ENCODE measurements at places on chromosomes 11 and 22.

DNA sequence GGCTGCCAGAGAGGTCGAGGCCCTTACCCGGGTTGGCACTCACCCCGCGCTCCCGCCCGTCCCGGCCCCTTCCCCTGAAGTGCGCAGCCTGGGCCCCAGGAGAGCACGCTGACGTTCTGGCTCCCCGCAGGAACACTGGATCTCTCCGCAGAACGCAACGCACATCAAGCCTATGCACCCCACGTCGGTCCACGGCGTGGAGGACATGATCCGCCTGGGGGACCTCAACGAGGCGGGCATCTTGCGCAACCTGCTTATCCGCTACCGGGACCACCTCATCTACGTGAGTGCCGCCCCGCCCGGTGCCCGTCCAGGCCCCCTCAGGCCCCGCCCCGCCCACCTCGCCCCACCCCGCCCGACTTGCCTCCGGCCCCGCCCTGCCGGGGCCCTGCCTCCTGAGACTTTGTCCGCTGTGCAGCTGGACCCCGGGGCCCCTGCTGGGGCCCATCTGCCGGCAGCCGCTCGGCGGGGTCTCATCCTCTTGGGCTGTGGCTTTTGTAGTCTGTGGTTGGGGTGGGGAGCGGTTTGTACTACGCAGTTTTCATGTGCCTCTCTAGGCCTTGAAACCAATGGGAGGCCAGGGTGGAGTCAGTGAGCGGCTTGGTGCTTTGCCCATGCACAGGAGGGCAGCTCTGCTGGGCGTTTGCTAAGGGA lies 19.7 kb downstream of the MYO7A start:
- no peak overlapping the region for H3K4me3 ChIP-seq
- H3K27me3 ChIP-seq = no peaks in the 10 kb centered on the region
- H3K27ac ChIP-seq = no peak overlapping the region
- DNase-seq = no peak
- no peaks in the 10 kb centered on the region for H3K4me1 ChIP-seq

- no peak for DNase-seq
- no peaks in the 10 kb centered on the region for H3K27me3 ChIP-seq
- no peak overlapping the region for H3K27ac ChIP-seq
- no peak overlapping the region for H3K4me3 ChIP-seq
- H3K4me1 ChIP-seq = no peaks in the 10 kb centered on the region
Observed at GRCh38 chr11:81005595-81005994, 1564.8 kb upstream of the TENM4 start.

DNA sequence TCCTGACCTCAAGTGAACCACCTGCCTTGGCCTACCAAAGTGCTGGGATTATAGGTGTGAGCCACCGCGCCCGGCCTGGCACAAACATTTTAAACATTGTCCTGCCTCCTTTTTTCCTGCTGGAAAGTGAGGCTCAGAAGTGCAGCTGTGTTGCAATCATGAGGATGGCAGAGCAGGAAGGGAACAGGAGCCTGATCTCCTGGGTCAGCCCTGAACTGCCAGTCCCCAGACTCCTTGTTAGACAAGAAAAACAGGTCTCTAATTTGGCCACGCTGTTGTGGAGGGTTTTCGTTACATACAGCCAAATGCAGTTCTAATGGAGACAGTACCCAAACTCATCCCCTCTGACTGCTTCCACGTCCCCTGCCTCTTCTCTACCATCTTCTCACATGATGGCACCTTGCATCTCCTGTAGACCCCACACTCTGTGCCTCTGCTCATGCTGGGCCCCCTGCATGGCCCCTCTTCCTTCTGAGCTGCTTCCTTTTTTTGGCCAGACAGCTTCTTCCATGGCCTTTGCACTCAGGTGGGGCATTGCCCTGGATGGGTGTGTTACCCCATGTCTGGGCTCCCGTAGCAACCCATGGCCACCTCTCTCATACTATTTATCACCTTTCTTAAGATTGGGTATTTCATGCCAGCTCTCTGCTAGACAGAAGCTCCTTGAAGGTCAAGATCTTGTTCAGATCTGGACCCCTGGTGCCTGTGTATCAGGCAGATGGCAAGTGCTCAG lies 227.1 kb downstream of the CEP164 start:
- no peak for DNase-seq
- H3K4me1 ChIP-seq = no peaks in the 10 kb centered on the region
- H3K27ac ChIP-seq = no peak overlapping the region
- no peak overlapping the region for H3K4me3 ChIP-seq

DNA sequence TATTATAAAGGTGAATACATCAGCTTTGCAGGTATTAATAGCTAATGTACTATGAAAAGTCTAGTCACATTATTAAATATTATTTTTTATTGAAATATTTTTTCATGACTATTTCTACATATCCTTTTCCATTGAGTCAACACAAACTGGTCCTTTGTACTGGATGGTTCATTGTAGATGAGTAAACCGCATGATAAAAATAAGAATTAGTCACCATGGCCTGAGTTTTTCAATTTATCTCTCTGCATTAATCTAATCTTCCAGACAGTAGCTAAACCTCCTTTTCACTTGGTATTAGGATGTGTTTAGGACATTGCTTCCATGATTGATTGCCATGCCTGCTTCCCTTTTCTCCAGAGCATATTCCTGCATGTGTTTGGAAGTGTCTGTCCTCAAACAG lies 439.4 kb upstream of the ARHGAP42 start:
- no peaks in the 10 kb centered on the region for H3K4me1 ChIP-seq
- H3K4me3 ChIP-seq = no peak overlapping the region
- no peaks in the 10 kb centered on the region for H3K27me3 ChIP-seq
- no peak for DNase-seq
- H3K27ac ChIP-seq = no peak overlapping the region

GRCh38 chr22:47281126-47282106 lies 519.0 kb downstream of the TBC1D22A start:
- no peak overlapping the region for H3K27ac ChIP-seq
- H3K36me3 ChIP-seq = no peaks in the 10 kb centered on the region
- no peak for DNase-seq
- H3K4me3 ChIP-seq = no peak overlapping the region
- no peaks in the 10 kb centered on the region for H3K4me1 ChIP-seq
- peaks cover 81% of the 10 kb centered on the region for H3K27me3 ChIP-seq

- no peak for DNase-seq
- no peak overlapping the region for H3K27ac ChIP-seq
- H3K27me3 ChIP-seq = no peaks in the 10 kb centered on the region
- no peak overlapping the region for H3K4me3 ChIP-seq
Observed at GRCh38 chr11:36446135-36446534, 63.9 kb downstream of the TRAF6 start.

Measured in MM.1S (cell line).